ENCODE measurements at places on chromosomes 5 and 9.

DNA sequence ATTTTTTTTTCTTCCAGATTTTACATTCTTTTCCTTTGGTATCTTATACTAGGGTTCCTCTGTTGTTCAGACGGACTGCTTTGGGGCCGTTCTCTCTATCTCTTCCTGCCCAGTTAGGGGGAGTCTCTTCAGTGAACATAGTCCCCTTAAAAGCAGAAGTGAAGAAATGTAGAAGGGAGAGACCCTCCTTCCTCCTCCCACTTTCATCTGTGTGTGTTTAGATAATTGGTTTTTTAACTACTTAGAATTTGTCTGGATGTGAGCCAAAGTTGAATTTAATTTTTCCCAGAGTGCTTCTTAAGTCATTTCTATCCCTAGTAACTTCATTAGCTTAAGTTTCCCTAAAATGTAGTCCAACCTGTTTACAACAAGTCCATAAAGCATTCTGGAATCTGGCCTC is 167.5 kb downstream of the HACD4 start:
- no peak for DNase-seq

- no peak for DNase-seq
Observed at GRCh38 chr5:67015541-67016191, 180.9 kb downstream of the CD180 start.

DNA sequence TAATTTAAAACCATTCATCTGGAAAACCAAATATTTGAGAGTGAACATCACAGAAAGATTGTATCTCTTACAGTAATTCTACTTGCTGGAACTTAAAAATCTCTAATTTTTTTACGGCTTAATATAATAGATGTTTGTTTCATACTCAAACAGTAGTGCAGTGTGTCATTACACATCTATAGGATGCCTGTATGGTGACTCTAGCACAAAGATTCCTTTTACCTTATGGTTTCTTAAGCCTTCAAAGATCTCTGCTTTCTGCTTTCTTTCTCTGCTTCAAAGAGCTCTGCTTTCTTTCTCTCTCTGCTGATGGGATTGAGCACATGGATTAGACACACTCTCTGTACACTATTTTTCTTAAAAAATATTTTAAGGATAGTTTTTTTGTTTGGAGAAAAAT is 374.0 kb upstream of the CDH9 start:
- DNase-seq: no peak

DNA sequence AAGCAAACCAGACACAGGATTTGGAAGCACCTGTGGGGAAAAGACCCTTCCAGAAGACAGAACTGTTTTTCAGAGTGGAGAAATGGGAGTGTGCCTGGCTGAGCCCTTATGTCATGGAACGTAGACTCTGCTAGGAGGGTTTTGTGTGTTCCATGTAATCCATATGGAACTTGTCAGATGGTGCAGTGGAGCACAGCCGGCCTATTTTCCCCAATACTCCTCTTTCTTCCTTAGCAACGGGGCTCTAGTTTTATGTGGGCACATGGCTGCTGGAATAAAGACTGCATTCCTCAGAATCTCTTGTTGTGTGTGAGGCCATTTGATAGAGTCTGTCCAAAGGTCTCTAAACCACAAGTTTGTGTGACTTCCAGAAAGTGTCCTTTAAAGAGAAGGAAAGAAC is 284.0 kb downstream of the DRD1 start:
- no peak for DNase-seq

- no peak for DNase-seq
Observed at GRCh38 chr5:16234598-16234997, 55.0 kb upstream of the MARCHF11 start.

- DNase-seq: no peak
Observed at GRCh38 chr5:124790301-124790894, 44.0 kb upstream of the ZNF608 start.

GRCh38 chr5:4549351-4549750 is 590.8 kb upstream of the ADAMTS16 start:
- no peak for DNase-seq

DNA sequence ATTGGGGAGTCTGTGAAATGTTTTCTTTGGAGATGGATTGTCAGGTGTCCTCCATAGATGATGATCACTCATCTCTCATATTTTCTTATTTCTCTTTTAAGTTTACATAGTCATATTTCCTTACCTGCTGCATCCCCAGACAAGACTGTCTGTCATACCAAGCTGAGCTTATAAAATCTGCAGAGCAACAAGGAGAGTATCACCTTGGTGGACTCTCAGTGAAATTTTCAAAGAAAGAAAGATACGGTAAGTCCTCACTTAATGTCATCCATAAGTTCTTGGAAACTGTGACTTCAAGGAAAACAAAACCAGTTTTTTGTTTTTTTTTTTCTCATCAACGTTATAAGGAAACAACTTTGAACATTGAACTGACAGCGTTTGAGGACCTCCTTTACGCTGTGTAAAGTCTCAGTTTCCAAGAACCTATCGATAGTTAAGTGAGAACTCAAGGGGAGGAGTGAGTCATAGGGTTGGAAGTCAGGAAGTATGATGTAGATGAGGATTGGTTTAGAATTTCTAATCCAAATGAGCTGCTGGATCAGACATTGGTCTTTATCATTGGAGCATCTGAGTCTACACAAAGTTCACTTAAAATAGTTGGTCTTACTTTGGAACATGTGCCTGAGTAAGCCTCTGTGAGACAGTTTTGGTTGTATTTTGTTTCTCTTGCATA is 45.5 kb downstream of the SPIN1 start:
- DNase-seq: no peak

DNA sequence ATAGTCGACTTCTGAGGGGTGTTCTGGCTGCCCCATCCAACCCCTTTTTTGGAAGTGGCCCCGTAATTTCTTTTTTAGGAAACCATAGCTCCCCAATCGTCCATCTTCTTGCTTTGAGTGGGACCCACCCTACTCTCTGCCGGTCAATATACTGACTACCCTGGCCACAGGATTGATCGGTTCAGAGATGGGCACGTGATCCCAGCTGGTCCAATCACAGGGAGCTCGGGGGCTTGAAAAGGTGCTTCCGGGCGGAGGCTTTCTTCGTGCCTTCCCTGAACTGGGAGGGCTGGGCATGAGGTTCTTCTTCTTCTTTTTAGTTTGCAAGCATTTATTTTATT is 78.7 kb upstream of the SH3PXD2B start:
- no peak for DNase-seq

DNA sequence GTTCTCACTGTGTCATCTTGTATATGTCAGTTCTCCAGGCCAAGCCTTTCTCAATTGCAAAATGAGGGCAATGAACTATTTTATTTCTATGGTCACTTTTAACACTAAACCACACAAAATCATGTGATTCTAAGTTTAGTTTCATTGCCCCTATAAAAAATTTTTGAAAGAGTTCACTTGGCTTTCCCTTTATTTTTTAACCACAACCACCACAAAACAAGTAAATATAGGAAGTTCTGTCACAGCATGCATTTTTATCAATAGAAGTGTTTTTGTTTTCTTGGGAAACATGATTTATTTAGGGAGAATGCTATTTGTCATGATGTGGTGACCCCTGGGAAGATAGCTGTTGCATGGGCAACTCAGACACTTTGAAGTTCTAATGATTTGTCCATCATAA is 169.1 kb downstream of the CSNK1G3 start:
- DNase-seq: no peak

DNA sequence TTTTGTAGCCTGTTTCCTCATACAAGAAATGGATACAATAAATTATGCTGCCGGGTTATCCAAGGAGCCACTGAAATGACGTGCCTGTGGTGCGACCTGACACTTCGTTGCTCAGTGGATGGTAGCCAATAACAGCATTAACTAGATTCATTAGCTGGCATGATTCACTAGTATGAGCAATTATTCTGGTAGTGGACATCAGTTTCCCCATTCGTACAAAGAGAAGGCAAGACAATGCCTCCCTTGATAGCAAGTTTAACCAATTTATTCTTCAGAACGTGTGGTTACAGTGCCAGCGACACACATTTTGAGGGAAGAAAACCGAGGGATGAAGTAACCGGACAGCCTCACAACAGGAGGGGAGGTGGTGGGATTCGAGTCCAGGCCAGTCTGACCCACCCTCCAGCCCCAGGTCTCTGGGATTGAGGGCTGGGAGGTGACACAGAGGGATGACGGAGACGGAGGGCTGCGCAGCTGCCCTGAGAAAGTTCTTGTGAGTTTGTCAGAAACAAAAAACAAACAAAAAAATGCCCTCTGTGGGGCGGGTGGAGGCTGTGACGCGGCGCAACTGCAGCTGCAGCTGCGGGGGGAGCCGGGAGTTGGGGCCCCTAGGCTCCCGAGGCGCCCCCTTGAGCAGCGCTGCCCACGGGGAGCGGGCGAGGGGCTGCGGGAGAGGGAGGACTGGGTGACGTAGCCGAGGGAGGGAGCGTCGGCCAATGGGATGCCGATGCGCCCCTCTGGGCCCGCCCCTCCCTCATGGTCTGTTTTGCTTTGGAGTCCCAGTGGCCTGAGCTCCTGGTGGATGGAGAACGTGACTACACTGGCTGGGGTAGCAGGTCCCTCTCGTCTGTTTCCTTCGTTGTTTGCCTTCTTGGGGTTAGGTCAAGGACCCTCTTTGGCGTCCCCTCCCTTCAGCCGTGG is 10.9 kb downstream of the LHX2 start:
- DNase-seq: no peak

DNA sequence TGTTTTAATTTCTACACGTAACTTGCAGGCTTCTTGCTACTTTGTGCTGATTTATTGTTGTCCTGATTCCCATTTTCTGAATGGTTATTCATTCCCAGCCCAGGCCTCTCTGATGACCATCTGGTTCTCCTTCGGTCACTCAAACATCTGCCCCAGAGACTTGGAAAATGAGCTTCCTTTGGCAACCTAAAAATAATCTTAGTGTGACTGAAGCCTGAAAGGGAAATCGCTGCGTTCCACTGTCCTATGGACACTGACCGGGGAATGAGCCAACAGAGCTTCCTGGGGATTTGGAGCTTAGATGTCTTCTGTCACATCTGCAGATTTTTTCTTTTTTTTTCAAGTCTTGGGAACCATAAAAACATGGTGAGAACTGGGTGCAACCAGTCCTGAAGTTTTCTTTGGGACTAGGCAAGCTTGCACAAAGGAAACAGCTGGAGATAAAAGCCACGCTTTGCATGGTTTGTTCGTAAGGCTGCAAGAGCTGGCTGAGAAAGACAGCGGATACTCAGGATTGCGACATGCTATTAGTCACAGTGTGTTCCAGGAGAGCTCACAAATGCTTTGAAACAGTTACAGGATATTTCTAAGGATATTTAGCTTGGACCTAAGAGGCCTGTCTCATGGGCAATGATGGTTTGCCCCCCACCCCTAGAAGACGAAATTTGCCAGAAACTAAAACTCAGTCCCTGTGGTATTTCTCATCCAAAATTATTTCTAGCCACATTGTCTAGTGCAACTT is 146.2 kb downstream of the GOLPH3 start:
- DNase-seq: no peak

DNA sequence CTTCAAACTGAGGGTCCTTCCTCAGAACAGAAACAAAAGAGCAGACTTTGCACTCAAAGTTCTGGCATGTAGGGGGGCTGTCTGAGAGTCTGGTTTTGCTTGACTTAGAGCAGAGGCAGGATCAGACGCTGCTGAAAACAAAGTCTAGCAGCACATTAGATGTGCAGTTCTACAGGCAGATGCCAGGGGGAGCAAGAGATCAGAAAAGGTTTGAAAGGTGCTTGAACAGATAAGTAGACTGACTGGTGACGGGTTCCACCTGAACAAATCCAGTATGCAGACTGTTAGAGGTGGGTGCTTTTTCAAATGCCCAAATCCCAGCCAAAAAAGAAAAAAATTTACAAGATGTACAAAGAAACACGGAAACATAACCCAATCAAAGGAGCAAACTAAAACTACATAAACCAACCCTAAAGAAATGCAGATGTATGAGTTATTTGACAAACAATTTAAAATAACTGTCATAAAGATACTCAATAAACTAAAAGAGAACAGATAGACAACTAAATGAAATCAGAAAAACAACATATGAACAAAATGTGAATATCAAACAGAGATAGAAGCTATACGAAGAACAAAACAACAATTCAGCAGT is 194.7 kb upstream of the FREM1 start:
- peak; percentile 3 for DNase-seq

DNA sequence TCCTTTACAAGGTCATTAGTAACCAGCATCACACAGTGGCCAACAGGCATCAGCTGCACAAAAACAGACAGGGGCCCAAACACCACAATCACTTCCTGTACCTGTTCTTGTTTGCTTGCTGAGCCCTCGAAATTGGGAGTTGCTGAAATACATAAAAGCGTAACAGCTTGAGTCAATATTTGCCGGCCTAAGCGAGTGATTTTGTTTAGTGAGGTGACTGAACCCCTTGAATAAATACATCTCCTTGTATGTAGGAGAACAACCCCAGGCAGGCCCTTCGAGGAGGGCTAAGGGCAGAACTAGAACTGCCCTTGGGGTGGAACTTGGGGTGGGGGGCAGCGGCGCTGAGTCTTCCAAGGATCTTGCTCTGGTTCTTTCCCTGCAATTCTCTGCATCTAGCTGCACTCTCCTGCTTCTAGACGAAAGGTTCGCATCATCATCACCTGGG is 502.5 kb downstream of the RASEF start:
- DNase-seq: no peak

DNA sequence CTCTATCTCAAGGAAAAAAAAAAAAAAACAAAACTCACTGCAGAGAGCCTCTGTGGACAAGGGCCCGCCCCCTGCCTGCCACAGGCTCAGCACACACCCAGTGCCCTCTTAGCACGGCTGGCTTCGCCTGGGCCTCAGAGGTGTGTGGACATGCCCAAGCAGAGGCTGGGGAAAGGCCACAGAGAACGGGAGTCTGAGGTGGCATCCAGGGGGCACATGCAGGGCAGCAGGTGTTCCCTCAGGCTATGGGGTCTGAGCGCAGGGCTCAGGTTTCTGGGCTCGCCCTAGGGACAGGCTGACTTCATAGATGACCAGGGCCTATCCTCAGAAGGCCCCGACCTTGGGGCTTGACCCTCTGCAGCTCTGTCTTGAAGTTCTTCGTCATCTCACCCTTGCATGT is 138.7 kb downstream of the ZNF354C start:
- no peak for DNase-seq

DNA sequence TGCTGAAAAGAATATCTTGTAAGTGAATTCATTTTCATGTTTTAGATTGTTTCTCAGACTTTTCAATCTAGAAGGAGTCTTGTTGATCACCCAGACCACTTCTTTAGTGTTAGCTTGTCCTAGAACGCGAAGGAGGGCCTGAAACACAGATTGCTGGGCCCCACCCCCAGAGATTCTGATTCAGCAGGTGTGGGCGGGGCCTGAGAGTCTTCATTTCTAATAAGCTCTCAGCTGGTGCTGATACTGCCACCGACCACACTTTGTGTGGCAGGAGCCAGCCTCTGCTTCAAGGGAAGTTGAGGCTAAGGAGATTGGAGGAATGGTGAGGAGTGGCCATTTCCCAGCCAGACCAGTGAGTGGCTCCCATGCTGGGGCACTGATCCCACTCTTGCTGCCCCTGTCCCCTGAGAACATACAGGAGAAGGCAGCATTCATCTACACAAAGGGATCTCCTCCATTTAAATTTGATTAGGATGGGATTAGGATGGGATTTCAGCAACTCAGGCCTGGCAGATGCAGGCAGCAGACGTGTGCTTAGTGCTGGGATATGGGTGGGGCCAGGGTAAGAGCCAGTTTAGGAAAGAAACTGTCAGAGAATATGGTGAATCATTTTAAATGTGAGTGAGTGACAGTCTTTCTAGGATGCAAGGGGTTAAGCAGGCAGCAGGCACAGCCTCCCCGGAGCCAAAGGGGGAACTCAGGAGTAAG is 35.9 kb downstream of the ZNF618 start:
- DNase-seq: no peak

GRCh38 chr5:12911156-12911555 is 1006.9 kb upstream of the CTNND2 start:
- DNase-seq: no peak

GRCh38 chr5:115389034-115389798 is 92.8 kb upstream of the CCDC112 start:
- DNase-seq: no peak

Data from stimulated activated CD8-positive, alpha-beta memory T cell treated with anti-CD3 and anti-CD28 coated beads, Interleukin-2, amount 100 ng/mL, for 1 hour (primary cell).